Activated CD4-positive, alpha-beta T cell treated with anti-CD3 and anti-CD28 coated beads for 24 hours (primary cell): ENCODE measurements at places on chromosomes 12 and 14.

- peak; percentile 6 for DNase-seq
These were observed 115.2 kb upstream of the PELI2 start for GRCh38 chr14:56002876-56003625.

DNA sequence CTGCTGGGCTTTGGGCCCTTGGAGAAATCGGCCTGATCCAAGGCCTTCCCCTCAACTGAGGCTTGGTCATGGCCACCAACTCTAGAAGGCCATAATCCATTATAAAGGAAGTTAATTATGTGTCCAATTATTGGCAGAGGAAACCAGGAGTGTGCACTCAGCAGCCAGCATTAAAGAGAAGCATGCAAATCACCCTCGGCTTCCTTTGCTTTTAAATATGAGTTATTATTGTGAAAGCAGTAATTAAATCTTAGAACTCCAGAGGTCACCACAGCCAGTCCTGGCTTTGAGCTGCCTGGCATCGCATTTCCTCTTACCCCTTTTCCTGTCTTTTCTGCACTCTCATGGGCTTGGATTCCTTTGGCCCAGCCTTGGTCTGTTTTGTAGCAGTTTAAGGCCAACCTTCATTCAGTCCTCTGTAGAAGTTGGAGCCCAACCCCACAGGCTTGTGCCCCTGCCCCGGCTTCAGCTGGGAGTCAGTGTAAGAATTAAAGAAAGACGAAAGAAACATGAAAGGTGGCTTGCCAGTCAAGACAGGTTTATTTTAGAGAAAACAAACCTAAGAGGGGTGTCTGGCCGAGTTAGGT, 14.7 kb upstream of the KRT86 start:
- DNase-seq = no peak

DNA sequence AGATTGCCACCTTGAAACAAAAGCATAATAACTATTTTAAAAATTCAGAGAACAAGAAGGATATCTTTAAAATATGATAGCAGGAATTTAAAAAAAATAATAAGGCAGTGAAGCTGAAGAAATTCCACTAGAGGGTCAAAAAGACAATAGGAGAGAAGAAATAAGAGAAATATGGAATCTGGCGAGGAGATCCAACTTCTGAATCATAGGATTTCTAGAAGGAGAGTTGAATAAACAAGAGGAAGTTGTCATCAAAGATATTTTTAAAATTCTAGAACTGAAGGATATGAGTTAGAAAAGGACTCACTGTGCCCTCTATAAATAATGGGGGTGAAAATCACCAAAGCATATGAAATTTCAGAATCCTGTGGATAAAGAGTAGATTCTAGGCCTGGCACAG, 26.8 kb upstream of the TOMM20L start:
- DNase-seq = no peak

GRCh38 chr12:57755454-57756372, 810 bp downstream of the MARCHF9 start:
- no peak for DNase-seq

DNA sequence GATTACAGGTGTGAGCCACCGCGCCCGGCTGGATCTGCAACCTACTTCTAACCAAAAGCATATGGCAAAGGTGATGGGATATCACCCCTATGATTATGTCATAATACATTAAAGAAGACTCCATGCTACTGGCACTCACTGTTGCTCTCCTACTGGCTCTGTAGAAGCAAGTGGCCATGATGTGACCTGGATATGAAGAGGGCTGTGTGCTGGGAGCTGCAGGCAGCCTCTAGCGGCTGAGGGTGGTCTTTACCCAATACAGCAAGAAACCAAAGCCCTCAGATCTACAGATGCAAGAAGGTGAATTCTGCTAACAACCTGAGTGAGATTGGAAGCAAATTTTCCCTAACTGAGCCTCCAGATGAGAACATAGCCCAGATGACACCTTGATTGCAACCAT, 34.2 kb upstream of the TRIM9 start:
- DNase-seq = no peak

GRCh38 chr12:101939856-101940265, 62.5 kb downstream of the DRAM1 start:
- peak; percentile 33 for DNase-seq

DNA sequence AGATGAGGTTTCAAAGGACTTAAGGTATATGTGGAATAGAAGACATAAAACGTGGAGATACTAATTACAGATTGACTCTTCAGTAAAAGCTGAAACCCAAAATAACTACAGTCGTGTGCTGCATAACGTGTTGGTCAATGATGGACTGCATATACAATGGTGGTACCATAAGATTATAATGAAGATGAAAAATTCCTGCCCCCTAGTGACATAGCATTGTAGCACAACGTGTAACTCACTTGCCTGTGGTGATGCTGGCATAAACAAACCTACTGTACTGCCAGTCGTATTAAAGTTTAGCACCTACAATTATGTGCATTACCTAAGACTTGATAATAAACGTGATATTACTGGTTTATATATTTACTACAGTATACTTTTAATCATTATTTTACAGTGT, 150.3 kb downstream of the LRRK2 start:
- no peak for DNase-seq

DNA sequence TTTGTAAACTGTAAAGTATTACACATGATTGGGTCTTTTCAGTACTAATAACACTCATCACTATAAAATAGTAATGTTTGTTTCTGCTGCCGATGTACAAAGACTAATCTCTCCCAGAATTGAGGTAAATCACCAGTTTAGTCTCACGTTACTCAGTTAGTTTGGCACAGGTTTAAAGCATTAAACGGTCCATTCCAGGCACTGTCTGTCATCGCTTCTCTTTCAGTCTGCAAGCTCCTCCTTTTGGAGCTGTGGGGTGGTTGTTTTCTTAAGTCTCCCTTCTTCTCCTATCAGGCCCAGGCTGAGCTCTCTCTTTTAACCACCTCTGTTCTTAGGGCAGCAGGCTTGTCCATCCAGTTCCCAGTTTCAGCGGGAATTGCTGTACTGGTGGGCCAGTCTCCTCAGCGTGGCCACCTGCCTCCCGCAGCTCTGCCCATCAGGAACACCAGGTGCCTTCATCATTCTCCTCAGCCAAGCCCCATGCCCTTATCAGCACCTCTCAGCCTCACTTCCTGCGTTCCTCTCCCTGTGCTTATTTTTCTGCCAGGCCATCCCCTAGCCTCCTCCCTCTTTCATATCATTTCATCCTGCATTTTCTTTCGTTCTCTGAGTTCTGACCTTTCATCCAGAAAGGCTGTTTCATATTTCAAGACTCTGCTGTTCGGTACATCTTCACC, 149.0 kb downstream of the TGFB3 start:
- DNase-seq = no peak

- DNase-seq = no peak
These were observed 12.3 kb upstream of the LBHD2 start for GRCh38 chr14:103071544-103072251.

DNA sequence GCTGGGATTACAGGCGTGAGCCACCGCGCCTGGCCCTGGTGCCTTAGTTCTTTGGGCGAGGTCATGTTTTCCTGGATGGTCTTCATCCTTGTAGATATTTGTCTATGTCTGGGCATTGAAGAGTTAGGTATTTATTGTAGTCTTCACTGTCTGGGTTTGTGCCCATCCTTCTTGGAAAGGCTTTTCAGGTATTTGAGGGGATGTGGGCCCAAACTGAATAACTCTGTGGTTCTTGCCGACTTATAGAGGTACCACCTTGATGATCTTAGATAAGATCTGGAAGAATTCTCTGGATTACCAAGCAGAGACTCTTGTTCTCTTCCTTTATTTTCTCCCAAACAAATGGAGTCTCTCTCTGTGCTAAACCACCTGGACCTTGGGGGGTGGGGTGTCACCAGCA, 18.9 kb downstream of the FGD4 start:
- DNase-seq = no peak

GRCh38 chr12:77814386-77814785, 16.3 kb upstream of the NAV3 start:
- DNase-seq = no peak

- no peak for DNase-seq
These were observed 7.1 kb downstream of the EIF2S3B start for GRCh38 chr12:10512798-10513197.

DNA sequence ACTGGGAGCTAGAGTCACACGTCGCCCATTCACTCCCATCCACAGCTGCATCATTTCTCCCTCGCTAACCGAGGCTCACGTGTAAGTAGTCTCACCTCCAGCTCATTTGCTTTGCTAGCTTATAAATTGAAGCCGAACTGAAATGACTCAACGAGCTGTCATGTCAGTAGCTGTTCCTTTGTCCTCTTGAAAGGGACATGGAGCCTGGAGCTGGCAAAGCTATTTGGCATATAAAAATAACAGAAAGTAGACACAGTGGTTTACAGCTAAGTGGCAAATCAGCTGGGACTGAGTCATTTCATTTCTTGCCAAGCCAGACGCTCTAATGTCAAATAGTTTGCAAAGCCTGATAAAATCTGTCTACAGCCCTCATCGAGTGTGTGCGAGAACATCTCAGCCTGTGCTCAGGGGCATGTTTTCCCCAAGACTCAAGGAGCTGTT, 114.4 kb upstream of the TMEM233 start:
- DNase-seq = no peak

DNA sequence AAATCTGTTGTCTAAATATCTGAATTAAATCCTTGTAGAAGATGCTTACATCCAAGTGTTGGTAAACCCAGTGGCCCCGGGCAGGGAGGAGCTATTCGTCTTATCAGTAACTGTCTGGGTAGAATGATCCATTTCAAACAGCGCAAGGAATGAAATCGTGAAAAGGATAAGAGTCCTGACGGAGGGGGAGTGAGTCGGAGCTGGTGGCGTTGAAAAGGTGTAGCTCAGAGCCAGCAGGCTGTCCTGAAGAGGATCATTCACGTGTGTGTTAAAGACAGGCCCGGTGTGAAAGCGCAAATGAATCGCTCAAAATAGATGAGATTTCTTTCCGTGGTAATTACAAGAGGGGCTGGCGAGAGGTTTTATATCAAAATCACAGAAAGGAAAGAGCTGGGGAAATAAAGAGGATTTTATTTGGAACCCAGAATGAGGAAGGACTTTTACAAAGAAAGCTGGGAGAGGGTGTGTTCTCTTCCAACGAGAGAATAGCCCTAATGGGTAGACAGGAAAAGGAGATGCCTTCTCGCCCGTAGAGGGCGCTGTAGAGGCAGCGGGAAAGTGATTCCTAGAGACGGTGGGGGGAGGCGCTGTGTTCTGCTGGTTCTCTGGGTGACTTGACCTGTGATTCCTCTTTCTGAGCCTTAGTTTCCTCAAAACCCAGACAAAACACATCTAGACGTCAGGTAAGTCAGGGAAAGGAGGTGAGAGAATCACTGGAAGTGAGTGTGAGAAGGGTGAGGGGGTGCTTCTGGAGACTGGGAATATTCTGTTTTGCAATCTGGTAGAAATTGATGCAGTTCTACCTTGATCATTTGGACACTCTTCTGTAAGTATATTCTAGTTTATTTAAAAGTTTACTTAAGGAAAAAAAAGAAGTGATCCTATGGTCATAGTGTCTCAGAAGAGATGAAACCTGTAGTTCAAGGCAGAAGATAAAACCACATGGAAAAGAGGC, 39.3 kb downstream of the SRRM4 start:
- peak; percentile 1 for DNase-seq

DNA sequence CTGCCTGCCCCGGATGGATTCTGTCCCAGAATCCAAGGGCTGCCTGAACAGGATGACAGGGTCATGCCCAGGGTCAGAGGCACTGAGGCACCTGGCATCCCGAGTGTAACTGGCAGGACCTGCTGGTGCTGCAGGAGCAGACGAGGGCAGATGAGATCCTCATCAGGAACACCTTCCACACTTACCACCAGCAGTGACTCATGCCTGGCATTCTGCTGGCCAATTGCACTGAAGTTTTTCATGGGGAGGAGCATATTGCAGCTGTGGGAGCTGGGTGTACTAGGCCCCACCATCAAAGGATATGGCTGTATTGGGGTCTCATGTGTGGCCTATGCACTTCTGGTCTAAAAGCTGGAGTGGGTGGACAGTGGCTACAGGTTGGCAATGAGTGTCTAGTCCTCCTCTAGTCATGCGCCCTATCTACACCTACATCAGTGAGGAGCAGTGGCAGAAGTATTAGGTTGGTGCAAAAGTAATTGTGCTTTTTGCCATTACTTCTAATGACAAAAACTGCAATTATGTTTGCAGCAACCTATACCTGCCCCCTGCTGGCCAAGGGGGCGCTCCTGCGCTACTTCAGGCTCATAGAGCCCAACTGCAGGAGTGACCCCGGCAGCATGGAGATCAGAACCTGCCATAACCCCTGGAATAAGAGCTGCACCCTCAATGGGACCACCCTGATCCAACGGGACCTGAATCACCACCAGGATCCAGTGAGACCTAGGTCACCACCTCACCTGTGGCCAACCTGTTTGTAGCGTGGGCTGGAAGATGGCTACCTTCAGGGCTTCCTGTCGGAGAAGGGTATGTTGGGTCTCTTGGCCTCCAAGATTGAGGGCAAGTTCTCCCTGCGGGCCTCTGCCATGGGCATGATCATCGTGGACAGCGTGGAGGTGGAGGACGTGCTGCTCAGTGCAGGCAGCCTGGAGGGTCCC, 8.0 kb upstream of the C12orf42 start:
- peak; percentile 25 for DNase-seq

DNA sequence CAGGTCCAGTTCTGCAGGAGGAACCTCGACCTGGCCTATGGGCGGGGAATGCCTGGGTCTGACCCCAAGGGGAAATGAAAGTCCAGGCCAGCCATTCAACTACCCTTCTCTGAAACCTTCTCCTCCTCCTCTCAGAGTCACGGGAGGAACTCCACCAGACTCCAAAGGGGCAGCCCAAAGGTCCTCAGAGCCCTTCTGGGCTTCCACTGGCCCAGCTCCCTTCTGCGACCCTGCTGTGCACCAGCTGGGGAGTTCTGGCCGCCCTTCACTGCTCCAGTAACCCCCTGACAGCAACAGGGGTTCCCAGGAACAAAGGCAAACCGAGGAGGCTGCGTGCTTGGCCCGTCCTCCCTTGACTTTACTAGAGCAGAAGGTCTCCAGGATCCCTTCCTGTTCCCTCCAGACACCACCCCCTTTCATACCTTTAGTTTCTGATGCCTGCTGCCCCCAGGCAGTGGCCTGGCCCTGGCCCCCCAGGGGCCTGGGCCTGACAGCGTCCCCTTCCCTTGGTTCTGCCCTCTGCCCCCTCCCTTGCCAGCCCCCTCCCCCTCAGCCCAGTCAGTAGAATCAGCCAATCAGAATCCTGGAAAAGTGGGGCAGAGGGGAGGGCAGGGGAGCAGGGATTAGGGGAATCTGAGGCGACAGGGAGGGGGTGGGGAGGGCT, 850 bp upstream of the ZNF385A start:
- no peak for DNase-seq

- DNase-seq = no peak
These were observed 624 bp downstream of the M6PR start for GRCh38 chr12:8948701-8949341.

GRCh38 chr12:19959353-19959752, 409.0 kb upstream of the PDE3A start:
- DNase-seq = no peak

DNA sequence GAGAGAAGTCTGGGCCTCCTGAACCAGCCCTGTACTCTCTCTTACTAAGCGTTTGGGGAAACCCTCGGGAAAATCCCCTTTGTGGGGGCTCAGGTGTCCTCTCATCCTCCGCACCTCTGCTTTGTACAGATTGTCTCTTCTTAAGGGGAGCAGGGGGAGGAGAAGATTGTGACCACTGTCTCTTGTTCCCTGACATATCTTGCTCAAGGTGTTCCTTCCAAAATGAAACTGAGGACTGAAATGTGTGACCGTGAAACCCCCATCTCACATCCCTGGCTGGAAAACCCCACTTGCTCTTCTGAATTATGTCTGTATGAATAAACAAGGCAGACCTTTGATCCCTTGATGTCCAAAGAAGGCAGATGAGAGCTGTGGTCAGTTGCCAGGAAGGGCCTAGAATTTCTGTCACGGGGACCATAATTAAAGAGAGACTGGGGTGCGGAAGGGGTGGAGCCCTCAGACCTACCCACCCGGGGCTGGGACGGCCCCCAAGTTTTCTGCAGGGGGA, 369.8 kb downstream of the AACS start:
- DNase-seq = no peak

GRCh38 chr12:94792693-94793092, 142.3 kb upstream of the TMCC3 start:
- DNase-seq = no peak
